ENCODE measurements at places on chromosomes 13 and 19. TPM values are rescaled to one million over a fixed set of nuclear protein-coding genes. Genes with fewer than 3 reads are reported as not detected.

Gene SHISA7
- not detected for total RNA-seq

Gene SHISA2
- total RNA-seq = under 0.01 TPM

Gene C2CD4C
- total RNA-seq = 0.29 TPM

Gene RDH8
- not detected for total RNA-seq

Gene IGFL3
- total RNA-seq = not detected

Gene ZFP82
- total RNA-seq = 8.9 TPM

Gene TGFBR3L
- total RNA-seq = 0.58 TPM

Gene ZNF675
- total RNA-seq = 6.7 TPM

Data from smooth muscle cell of trachea (primary cell).